ENCODE measurements at places on chromosomes 7 and 10.

DNA sequence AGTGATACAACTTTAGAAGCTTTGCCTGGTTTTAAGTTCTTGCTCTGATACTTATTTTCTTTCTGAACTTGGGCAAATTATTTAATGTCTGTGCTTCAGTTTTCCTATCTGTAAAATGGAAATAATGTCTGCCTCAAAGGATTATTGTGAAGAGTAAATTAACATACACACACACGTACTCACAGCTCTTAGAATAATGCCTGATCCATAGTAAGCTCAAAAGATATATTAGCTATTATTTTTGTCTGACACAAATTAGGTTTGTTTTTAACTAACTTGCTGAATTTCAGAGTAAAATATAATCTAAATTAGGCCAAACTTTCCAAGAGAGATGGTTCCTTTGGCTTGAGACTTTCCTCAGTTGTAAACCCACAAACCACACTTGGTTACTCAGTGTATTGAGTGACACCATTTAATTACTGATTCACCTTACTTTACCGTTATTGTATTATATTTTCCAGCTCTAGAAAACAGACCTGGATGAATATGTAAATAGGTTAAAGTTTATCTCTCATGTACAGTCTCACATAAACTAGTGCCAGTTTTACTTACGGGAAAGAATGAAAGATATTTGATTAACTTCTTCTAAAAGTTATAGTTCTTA is 50.4 kb downstream of the VTI1A start:
- DNase-seq, result no peak

- no peak for DNase-seq
Observed at GRCh38 chr10:80583685-80584084, 46.0 kb downstream of the SH2D4B start.

GRCh38 chr10:93403152-93404047 is 78.7 kb downstream of the MYOF start:
- DNase-seq, result no peak

DNA sequence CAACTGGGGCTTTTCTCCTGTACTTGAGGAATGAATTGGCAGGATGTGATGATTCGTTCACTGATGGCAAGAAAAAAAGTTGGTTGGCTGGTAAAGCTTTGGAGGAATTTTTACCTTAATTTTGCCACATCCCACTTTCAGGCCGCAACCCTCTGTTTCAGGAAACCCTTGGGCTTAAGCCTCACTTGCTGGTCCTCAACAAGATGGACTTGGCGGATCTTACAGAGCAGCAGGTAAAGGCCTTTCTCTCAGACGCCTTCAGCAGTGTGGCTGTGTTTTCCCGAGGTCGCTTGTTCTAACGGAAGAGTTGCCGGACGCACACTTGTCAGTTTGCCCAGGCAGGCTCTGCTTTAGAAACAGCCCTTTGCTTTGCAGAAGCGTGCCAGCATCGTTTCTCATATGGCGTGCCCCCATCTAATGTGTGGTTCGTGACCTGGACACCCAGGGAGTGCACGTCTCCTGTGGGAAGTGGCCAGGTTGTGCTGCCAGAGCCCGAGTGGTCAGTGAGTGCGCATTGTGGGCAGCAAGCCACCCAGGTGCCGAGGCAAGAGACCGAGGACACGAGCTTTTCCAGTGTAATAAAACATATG is 2.2 kb downstream of the MTG1 start:
- DNase-seq, result no peak

DNA sequence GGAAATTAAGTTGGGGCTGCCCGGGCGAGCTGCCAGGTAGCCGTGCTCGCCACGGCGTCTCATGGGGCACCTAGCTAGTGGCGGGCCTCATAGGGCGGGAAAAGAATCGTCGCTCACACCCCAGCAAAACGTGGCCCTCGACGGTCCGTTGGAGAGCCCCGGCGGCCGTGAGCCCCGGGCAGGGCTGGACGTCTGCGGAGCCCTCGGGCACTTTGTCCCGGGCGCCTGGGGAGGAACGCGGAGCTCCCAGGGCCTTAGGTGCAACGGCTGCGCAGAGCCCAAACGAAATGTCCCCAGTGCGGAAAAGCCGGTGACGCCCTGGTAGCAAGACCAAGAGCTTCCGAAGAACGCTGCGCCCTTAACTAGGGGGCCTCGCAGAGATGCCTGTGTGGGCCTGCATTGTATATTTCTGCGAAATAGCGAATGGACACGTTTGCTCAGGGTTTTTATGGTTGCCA is 866 bp upstream of the SFMBT2 start:
- no peak for DNase-seq

- no peak for DNase-seq
Observed at GRCh38 chr10:11150231-11150731, 132.6 kb downstream of the CELF2 start.

DNA sequence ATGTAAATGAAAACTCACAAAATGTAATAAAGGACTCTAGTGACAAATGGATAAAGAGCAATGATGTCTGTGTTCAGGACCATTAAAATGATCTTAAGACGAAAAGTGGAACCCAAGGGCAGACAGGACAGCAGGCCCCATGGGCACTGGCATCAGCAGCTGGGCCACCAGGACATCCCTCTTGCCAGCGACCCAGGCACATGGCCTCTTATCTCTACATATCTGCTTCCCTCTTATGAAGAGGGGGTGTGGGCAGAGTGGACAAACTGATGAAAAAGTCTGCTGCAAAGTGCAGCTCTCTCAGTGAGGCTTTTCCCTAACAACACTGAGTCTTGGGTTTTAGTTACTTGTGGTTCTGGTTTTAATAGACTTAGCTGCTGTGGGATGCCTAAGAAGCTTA is 44.8 kb upstream of the ANKRD1 start:
- no peak for DNase-seq

- DNase-seq, result peak; percentile 17
Observed at GRCh38 chr7:92076509-92076908, 57.8 kb downstream of the CYP51A1 start.
